Activated CD8-positive, alpha-beta memory T cell treated with anti-CD3 and anti-CD28 coated beads, Interleukin-2, amount 10 ng/mL, durations not matched to agents 7 days and 5 days (primary cell): ENCODE measurements at places on chromosomes 7 and 10. TPM values are rescaled to one million over a fixed set of nuclear protein-coding genes. Genes with fewer than 3 reads are reported as not detected.

Gene RPEL1
- total RNA-seq, result not detected

DNA sequence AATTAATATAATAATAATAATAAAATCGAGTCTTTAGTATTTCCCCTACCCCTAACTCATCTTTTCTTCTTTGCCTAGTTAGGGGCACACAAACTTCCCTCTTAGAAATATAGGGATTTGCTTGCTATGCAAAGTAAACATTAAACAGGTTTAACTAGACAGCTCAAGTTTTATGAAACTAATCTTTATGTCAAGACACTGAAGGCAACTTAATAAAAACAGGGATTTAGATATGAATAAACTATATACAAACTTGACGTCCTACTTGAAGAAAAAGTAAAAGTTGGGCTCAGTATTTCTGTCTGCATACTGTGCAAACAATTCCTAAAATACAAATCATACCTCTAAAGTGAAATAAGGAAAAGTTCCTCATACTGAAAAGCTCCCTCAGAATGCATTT, 52.1 kb upstream of the CAV2 start:
- no peak for DNase-seq
- no peaks in the 10 kb centered on the region for H3K36me3 ChIP-seq
- peaks cover 24% of the 10 kb centered on the region for H3K27me3 ChIP-seq
- H3K4me1 ChIP-seq, result no peaks in the 10 kb centered on the region
- no peak overlapping the region for H3K27ac ChIP-seq
- no peak overlapping the region for H3K4me3 ChIP-seq

- no peak for DNase-seq
- H3K4me3 ChIP-seq, result no peak overlapping the region
- peaks cover 48% of the 10 kb centered on the region for H3K36me3 ChIP-seq
- H3K27ac ChIP-seq, result no peak overlapping the region
These were observed 41.6 kb downstream of the XPNPEP1 start for GRCh38 chr10:109881769-109882057.

GRCh38 chr7:158391141-158391540, 196.5 kb downstream of the PTPRN2 start:
- H3K36me3 ChIP-seq, result no peaks in the 10 kb centered on the region
- H3K4me1 ChIP-seq, result no peaks in the 10 kb centered on the region
- no peak overlapping the region for H3K27ac ChIP-seq
- DNase-seq, result no peak
- no peaks in the 10 kb centered on the region for H3K27me3 ChIP-seq

DNA sequence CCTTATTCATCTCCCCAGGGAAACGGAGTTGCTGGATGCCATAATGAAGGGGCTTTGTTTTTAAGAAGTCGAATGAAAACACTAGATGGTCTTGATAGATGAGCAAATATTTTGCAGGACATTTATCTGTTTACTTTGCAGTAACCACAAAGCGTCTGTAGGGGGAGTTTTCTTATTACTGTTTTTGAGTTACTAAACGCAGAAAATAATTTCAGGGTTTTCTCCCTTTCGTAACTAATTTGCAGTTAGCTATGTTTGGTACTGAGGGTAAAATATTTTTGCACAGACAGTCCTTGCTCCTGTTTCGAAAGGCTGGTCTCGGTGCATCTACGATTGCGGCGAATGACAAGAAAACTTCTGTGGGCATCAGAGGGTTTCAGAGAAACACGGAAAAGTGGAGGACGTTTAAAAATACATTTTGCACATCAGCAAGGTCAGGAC, 505.6 kb upstream of the MKI67 start:
- no peaks in the 10 kb centered on the region for H3K36me3 ChIP-seq
- no peaks in the 10 kb centered on the region for H3K27me3 ChIP-seq
- H3K4me3 ChIP-seq, result no peak overlapping the region
- no peaks in the 10 kb centered on the region for H3K4me1 ChIP-seq

- peaks cover 13% of the 10 kb centered on the region for H3K27me3 ChIP-seq
- DNase-seq, result no peak
- no peak overlapping the region for H3K4me3 ChIP-seq
- H3K27ac ChIP-seq, result no peak overlapping the region
- peaks cover 7% of the 10 kb centered on the region for H3K4me1 ChIP-seq
These were observed 18.4 kb downstream of the STEAP1 start for GRCh38 chr7:90172624-90173023.

DNA sequence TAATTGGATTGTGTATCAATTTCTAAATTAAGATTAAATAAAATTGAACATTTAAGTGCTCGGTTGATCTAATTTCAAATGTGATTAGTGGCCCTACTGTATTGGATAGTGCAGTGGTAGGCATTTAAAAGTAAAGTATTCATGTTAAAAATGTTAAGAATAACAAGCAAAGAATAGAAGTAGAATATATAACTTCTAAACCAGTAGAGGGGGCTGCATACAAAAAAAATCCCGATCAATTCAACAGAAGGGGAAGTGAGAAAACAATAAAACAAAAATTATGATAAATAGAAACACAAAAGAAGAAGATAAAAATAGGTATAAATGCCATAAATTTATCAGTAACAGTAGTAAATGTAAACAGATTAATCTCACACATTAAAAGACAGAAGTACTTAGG, 24.9 kb upstream of the WDFY4 start:
- peaks cover 5% of the 10 kb centered on the region for H3K4me1 ChIP-seq
- DNase-seq, result no peak
- no peak overlapping the region for H3K4me3 ChIP-seq
- H3K27me3 ChIP-seq, result peaks cover 18% of the 10 kb centered on the region
- H3K27ac ChIP-seq, result no peak overlapping the region

DNA sequence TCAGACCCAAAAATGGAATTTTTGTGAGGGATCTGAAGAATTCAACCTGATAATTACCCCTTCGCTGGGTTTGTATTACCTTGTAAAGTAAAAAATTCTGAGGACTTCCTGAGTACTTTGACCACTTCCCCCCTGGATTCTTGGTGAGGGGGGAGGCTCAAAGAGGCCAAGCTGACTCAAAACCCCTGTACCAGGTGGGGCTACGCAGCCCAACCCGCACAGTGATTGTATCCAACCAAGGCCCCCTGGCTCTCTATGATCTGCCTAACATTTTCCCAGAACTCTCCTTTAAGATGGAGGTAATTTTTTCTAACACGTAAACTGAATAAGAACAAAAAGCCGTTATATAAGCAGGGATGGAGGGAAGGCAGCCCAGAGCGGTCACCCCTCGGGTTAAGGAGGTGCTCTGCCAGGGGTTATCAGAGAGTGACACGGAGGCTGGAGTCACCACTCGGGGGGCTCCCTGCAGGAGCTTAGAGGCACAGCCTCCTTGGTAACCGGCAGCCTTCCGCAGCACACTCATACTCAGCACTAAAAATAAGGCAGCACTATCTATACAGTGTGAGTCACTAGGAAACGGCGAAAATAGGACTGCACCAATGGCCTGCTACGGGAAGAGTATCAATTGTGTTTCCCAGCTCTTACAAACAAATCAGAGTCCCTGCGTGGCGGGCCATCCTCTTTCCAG, 255.4 kb downstream of the ELMO1 start:
- H3K36me3 ChIP-seq, result peaks cover 11% of the 10 kb centered on the region
- H3K27me3 ChIP-seq, result no peaks in the 10 kb centered on the region
- DNase-seq, result no peak
- no peak overlapping the region for H3K27ac ChIP-seq
- no peaks in the 10 kb centered on the region for H3K4me1 ChIP-seq

DNA sequence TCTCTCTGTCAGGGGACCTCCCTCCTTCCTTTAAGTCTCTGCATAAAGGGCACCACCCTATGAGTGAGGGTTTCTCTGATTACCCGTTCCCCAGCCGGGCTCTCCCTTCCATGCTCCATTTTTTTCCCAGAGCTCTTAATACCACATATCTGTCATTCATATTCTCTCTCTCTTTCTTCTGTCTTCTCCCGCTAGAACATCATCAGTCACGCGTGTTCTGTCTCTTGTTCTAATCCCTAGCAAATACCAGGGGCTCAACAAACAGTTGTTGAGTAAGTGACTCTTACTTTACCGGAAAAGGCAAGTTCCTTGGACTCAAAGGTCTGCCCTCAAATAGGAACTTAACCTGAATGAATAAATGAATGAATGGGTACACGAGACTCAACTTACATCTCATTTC, 68.5 kb downstream of the RSU1 start:
- no peaks in the 10 kb centered on the region for H3K27me3 ChIP-seq
- DNase-seq, result no peak
- no peak overlapping the region for H3K27ac ChIP-seq
- peaks cover 14% of the 10 kb centered on the region for H3K36me3 ChIP-seq
- no peaks in the 10 kb centered on the region for H3K4me1 ChIP-seq

Gene GPR26
- total RNA-seq, result not detected

DNA sequence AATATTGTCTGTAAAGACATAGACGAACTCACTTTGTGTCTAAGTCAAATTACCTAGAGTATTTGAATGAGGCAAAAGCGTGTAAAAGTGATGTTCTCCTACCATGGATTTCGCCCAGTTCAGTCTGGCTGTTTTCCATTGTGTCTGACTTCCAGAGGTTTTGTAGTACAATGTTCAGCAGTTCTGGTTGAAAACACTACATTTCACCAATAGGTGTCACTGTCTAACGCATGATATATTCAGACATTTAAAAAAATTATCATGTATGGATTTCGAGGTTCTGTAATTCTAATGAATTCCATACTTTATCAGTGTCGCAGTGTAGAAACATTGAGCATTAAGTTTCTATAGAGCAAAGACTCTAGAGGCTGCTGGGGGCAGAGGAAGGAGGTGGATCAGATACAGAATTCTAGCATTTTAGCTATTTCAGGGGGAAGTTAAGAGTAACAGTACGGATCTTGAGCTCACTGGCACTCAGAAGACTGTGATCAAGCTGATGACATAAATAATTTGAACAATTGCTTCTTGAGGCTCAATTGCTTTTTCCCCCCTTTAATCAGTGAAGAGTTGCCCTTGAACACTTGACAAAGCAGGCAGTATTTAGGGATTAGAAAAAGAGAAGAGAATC, 196.9 kb upstream of the RHOBTB1 start:
- no peak overlapping the region for H3K27ac ChIP-seq
- no peak overlapping the region for H3K4me3 ChIP-seq
- no peaks in the 10 kb centered on the region for H3K4me1 ChIP-seq
- H3K27me3 ChIP-seq, result peaks cover 10% of the 10 kb centered on the region
- H3K36me3 ChIP-seq, result no peaks in the 10 kb centered on the region

GRCh38 chr7:29609162-29610037, 45.8 kb downstream of the PRR15 start:
- no peaks in the 10 kb centered on the region for H3K4me1 ChIP-seq
- DNase-seq, result no peak
- H3K27ac ChIP-seq, result no peak overlapping the region
- no peaks in the 10 kb centered on the region for H3K36me3 ChIP-seq

Gene COL1A2
- total RNA-seq, result 0.50 TPM

GRCh38 chr7:7103343-7104313, 78.7 kb upstream of the C1GALT1 start:
- no peak overlapping the region for H3K4me3 ChIP-seq
- H3K27ac ChIP-seq, result no peak overlapping the region
- peaks cover 16% of the 10 kb centered on the region for H3K4me1 ChIP-seq
- DNase-seq, result no peak
- H3K27me3 ChIP-seq, result no peaks in the 10 kb centered on the region

GRCh38 chr7:31076641-31077310, 24.7 kb downstream of the ADCYAP1R1 start:
- H3K27me3 ChIP-seq, result peaks cover 6% of the 10 kb centered on the region
- no peak overlapping the region for H3K27ac ChIP-seq
- no peaks in the 10 kb centered on the region for H3K4me1 ChIP-seq
- DNase-seq, result no peak
- H3K4me3 ChIP-seq, result no peak overlapping the region

DNA sequence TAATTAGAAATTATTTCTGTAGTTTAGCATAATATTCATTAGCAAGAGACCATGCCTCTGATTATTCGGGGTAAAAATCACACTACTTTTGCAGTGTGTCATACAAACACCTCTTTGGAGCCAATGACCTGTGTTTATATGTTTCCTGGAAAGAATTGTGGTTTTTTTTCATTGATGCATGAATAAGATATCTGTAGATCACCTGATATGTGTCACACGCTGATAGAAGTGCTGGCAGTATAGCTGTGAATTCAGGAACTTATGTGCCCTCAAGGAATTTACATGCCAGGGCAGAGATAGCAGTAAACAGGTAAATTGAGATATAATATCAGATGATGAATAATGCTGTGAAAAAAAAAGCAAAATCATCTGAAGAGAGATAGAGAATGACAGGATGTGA, 118.2 kb downstream of the VPS50 start:
- H3K27ac ChIP-seq, result no peak overlapping the region
- no peaks in the 10 kb centered on the region for H3K27me3 ChIP-seq
- peaks cover 10% of the 10 kb centered on the region for H3K36me3 ChIP-seq
- DNase-seq, result no peak

DNA sequence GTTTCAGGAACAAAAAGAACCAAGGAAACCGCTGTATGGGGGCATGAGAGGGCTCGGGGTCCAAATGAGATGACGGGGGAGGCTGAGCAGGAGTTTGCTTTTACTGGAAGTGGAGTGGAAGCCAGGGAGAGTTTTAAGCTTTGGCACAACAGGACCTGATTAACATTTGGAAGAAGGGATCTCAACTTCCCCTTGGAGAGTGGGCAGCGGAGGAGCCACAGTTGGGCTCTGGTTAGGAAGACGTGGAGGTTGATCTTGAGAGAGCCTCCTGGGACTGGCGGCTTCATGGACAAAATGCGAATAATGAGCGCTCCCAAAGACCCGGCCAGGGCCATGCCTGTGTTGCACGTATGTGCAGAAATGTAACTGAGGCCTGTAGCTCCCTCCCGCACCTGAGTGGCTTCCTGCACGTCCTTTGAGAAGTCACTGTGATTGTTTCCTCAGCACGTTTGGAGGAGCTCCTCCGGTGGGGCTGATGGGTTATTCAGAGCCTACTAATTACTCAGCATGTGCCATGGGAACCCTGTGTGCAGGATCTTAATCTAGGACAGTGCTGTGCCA, 595.3 kb upstream of the MGMT start:
- DNase-seq, result no peak
- H3K4me1 ChIP-seq, result no peaks in the 10 kb centered on the region
- H3K4me3 ChIP-seq, result no peak overlapping the region

DNA sequence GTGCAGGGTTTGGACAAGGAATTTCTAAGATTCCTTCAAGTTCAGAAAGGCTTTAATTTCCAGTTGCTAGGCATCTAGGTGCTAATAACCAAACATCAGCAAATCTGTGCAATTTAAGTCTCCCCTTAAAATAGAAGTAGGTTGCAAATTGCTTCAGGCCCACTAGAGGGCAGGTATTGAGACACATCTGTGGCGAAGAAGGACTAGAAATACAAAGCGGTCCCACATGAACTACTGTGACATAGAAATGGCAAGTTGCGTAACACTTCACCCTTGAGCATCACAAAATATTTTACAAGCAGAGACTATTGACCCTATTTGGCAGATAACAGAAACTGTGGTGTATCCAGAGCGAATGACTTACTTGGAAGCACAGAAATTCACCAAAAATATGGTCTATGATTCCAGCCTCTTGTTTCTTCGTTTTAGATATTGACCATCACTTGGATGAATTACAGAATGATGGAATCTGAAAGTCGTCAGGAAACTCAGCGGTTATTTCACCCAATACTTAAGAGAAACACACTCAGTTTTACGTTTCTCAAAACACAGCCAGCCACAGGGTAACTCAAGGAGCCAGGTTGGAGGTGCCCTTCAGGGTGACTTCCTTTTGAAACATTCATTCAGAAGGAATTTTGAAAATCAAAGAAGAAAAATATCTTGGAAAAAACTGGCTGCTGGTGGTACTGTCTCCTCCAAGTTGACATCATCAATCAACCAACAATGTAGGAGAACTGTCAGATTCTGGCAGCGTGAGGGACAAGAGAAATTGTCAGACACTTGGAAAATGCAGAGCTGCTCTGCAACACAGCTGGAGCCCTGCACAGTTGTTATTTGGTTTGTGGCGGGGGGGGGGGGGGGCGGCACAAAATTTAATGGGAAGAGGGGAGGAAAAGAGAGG, 256.3 kb upstream of the MINDY3 start:
- H3K4me1 ChIP-seq, result no peaks in the 10 kb centered on the region
- H3K4me3 ChIP-seq, result no peak overlapping the region
- no peaks in the 10 kb centered on the region for H3K27me3 ChIP-seq
- H3K27ac ChIP-seq, result no peak overlapping the region
- no peak for DNase-seq

Gene STEAP1B
- not detected for total RNA-seq
